HT-29 (cell line): ENCODE measurements at places on chromosomes 7 and 10.

- no peak for DNase-seq
Measured at GRCh38 chr7:112819536-112819935, 29.3 kb upstream of the TMEM168 start.

GRCh38 chr7:12772768-12773167 lies 85.3 kb downstream of the ARL4A start:
- no peak for DNase-seq

GRCh38 chr7:117386110-117386706 lies 41.1 kb downstream of the ASZ1 start:
- no peak for DNase-seq

DNA sequence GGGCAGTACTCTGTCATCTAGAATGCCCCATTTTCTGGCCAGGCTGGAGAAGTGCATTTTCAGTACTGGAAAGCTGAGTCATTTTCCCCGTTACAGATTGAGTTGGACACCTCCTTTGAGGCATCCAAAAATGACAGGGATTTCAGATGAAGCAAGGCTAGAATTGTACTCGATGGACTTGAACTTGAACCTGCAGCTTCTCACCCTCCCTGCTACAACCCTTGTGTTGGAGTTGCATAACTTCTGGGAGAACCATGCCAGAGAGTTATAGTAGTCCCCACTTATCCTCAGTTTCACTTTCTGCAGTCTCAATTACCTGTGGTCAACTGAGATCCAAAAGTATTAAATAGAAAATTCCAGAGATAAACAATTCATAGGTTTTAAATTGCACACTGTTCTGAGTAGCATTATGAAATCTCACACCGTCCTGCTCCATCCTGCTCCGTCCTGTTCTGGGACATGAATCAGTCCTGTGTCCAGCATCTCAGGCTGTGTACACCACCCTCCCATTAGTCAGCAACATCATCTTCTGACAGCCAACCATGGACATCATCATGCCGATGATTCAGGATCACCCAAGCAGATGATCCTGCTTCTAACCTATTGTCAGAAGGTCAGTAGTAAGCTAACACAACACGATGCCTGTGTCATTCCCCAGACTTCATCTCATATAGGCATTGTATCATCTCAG lies 363.7 kb downstream of the DPP6 start:
- DNase-seq: no peak

GRCh38 chr10:126611303-126611702 lies 59.2 kb downstream of the C10orf90 start:
- no peak for DNase-seq
